ENCODE measurements at places on chromosomes 7 and 10.

- ATAC-seq: peak; percentile 2
Observed at GRCh38 chr7:66629222-66630062, 761 bp downstream of the KCTD7 start.

DNA sequence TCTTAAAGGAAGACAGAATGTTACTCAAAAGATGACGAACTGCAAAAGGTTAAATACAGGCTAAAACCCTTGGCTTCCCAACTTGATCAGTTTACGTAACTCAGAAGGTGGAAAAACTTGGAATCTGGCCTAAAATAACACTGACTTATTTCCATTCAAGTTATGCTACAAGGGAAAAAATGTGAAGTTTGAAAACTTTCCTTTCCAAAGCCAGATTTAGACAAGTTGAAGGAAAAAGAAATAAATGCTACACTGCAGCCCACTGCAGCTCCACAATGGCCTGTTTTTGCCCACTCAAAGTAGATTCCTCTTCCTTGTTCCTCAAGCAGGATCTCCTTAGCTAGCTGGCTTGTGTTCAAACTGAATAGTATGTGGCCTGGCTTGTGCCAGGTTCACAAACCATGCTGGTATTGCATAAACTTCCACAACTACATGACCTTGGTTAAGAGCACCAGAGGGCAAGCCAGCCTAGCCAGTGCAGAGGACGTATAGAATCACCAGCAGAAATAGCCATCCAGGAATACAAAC lies 166.2 kb downstream of the CPEB3 start:
- peak; percentile 64 for ATAC-seq

- ATAC-seq: no peak
Observed at GRCh38 chr7:29810297-29810696, 4.0 kb downstream of the WIPF3 start.

DNA sequence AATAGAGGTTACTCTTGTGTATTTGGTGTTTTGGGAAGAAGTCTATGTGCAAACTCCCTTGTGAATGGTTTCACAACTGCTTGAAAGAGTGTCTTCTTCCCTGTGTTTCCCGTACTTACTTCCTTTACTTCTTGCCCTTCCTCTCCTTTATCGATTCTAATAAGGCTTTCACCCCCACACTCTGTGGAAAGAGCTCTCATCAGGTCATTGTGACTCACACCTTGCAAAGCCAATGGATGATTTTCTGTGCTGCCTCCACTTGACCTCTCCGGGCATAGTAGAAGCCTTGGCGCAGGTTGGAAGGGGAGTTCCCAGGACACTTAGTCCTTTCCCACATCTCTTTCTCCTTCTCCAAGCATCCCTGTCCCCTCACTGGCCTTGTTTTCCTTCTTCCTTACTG lies 6.2 kb upstream of the TSPAN15 start:
- ATAC-seq: no peak

GRCh38 chr10:101693651-101693977 lies 1.4 kb downstream of the FBXW4 start:
- ATAC-seq: peak; percentile 3

GRCh38 chr7:31478721-31479120 lies 35.2 kb upstream of the ITPRID1 start:
- ATAC-seq: no peak

- no peak for ATAC-seq
Observed at GRCh38 chr10:79385804-79386531, 38.7 kb downstream of the PPIF start.

DNA sequence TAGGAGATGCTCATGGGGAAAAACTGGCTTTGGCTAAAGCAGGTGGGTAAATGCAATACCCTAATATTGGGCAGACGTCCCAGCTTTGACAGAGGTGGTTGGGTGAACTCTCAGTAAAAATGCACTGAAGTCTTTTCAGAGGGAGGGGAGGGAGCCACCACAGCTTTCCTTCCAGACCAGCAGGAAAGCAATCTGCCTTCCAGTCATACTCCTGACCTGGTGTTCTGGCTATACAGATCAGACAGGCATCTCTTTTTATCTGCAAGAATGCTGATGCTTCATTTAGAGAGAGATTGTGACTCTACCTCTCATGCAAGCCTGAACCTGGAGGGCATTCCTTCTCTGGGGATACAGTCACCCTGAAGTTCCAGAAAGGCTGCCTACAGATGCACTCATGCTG lies 52.6 kb upstream of the ICA1 start:
- ATAC-seq: no peak

DNA sequence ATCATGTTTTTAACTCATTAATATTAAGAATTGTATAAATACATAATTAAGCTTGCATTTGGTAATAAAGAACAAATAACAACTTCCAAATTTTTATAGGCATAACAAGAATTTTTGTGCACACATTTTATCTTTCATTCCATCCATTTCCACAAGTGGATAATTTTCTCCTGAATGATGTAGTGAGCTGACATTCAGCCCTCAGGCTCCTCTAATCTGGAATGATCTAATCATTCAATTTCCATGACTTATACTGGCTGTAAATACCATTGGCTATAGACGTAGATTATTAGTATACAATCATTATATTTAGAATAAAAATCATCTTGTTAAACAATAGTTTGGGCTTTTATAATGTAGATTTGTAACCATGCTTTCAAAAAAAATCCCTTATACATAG lies 287.2 kb upstream of the GHITM start:
- no peak for ATAC-seq

- ATAC-seq: no peak
Observed at GRCh38 chr10:96118604-96119450, 11.3 kb upstream of the ZNF518A start.

DNA sequence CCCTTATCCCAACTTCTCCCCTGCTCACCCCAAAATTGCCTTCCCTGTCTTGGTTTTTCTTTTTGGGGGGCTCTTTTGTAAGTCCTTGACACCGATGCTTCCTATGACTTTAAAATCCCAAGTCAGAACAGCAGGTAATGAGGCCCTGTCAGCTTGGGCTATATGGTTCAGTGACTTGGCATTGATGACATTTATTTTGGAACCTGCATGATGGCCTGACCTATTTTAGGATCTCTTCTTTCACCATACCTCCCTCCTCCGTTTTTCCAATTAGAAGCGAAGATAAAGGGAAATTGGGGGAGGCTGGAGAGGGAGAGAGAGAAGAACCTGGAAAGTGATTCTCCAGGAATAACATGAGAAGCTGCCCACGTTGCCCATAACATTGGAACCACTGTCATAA lies 424.9 kb upstream of the AUTS2 start:
- no peak for ATAC-seq

DNA sequence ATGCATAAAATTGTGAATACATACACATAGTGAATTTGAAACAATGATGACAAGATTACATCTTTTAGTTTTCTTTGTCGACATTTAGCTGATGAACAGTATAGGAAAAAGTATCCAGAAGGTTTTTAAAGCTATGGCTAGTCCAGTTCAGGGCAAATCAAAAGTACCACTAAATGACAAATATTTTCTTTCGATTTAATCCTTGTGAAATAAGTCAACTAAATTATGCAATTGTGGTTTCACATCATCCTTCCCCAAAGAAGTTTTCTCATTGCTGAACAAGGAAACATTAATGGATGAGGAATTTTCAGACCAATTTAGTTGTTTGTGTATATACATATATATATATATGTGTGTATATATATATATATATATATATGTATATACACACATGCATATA lies 774.0 kb downstream of the DNAJB9 start:
- ATAC-seq: no peak

GRCh38 chr10:12333380-12334185 lies 15.8 kb upstream of the CAMK1D start:
- ATAC-seq: peak; percentile 93

GRCh38 chr7:105707967-105708762 lies 126.9 kb upstream of the EFCAB10 start:
- ATAC-seq: no peak

- peak; percentile 3 for ATAC-seq
Observed at GRCh38 chr7:35695473-35695850, 527 bp upstream of the HERPUD2 start.

- peak; percentile 24 for ATAC-seq
Observed at GRCh38 chr7:37448011-37448635, 541 bp downstream of the ELMO1 start.

GRCh38 chr10:68345621-68346020 lies 12.9 kb upstream of the PBLD start:
- no peak for ATAC-seq

- no peak for ATAC-seq
Observed at GRCh38 chr10:386771-387592, 251.7 kb downstream of the ZMYND11 start.

GRCh38 chr10:48336978-48337599 lies 30.6 kb downstream of the MAPK8 start:
- no peak for ATAC-seq

GRCh38 chr7:68488341-68489060 lies 1109.8 kb upstream of the AUTS2 start:
- no peak for ATAC-seq

- ATAC-seq: no peak
Observed at GRCh38 chr7:87774690-87775089, 101.5 kb downstream of the SLC25A40 start.

DNA sequence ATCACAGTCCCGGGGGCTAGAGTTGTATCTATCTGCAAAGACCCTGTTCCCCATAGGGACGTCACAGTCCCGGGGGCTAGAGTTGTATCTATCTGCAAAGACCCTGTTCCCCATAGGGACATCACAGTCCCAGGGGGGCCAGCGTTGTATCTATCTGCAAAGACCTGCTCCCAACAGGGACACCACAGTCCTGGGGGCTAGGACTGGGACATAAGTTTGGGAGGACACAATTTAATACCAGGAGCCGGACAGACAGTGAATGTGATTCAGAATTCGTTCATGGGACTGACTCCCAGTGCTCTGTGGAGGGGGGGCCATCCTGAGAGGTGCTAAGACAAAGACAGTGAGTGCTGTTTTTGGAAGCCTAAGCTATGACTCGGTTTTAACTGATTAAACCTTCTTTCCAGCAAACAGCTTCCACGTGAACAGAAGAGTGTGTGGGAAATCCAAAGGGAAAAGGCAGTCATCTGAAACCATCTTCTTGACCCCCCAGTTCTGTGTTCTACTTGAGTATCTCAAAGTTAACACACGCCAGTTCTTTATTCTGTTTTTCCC lies 153.0 kb downstream of the DIP2C start:
- ATAC-seq: no peak

GRCh38 chr10:47092831-47093230 lies 181.6 kb downstream of the PTPN20 start:
- ATAC-seq: no peak

- no peak for ATAC-seq
Observed at GRCh38 chr7:42235741-42236161, 1.3 kb downstream of the GLI3 start.

- no peak for ATAC-seq
Observed at GRCh38 chr10:125258676-125259075, 98.3 kb upstream of the CTBP2 start.

DNA sequence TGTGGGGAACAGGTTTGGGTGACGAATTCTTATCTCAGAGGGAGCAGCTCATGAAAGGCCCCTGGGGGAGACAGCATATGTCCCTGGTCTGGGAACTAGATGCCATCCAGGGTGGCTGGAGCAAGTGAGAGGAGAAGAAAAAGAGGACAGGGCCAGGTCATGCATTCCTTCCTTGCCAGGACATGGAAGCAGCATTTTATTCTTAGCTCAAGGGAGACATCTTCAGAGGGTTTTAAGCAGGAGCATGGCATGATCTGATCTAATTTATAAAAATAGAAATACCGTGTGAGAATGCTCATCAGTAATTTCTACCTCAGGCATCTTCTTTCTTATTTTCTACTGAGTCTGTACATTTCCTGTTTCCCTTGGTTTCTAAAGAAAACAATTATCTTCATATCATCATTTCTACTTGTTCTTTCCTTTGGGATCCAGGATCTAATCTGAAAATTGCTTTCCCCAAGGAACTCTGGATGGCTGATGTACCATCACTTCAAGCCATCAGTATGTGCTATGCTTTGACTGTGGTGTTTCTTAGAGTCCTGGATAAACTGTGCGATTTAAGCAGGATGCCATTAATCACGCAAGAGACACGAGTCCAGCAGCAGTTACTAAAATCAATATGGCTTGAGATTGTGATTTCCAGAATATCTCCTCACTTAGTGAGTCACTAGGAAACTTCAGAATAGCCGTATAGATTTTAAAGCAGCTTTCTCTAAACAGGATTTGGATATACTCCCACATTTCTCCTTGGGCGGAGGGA lies 386.2 kb downstream of the GALNT17 start:
- ATAC-seq: no peak

GRCh38 chr7:30352169-30352568 lies 67.8 kb downstream of the ZNRF2 start:
- ATAC-seq: no peak

DNA sequence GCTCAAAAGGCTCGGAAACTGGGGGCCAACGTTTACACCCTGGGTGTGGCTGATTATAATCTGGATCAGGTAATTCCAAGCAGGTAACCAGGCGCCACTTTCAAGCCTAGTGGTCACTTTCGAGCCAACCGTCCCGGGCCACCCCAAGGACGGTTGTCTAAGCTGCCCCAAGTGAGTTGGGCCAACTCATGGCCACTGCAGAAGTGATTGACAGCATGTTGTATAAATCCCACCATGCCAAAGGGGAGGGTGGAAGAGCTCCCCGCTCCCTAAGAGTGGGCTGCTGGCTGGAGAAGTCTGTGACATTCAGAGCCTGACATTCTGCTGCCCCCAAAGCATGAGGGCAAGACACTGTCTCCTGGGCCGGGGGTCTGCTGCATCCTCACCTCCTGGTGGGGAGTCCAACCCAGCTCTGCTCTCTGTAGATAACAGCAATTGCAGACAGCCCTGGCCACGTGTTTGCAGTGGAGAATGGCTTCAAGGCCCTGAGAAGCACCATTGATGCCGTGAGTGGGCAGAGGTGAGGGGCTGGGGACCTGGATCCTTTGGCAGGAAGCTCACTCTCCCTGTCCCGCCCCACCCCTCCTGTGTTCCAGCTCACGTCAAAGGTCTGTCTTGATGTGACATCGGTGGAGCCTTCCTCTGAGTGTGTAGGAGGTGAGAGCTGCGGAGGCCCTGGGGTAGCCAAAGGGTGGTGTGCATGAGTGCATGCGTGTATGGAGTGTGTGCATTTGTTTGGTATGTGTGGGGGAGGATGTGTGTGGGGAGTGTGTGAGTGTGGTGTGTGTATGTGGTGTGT lies 10.8 kb downstream of the ANTXRL start:
- ATAC-seq: no peak

DNA sequence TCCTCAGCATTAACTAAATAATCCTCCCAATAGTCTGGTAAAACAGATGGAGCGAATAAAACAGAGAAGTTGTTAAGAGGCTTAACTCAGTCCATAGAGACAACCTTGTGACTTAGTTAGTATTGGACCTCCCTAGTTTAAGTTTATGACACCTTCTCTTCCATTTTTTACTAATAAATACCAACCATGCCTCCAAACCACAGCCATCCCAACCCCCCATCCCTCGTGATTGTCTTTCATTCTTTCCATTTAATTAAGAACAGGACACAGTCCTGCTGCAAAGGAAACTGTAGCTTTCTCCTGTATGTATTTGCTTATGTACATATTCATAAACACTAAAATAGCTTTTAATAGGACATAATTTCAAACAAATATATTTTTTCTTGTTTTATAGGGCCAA lies 238.2 kb downstream of the SEMA3D start:
- ATAC-seq: no peak

- ATAC-seq: no peak
Observed at GRCh38 chr10:119301397-119301796, 94.0 kb downstream of the GRK5 start.
